ENCODE measurements at places on chromosomes 7 and 10. TPM values are rescaled to one million over a fixed set of nuclear protein-coding genes. Genes with fewer than 3 reads are reported as not detected.

The C10orf95 gene
- 0.53 TPM for polyA plus RNA-seq

The SNX8 gene
- 13.4 TPM for polyA plus RNA-seq

The CADPS2 gene
- 7.0 TPM for polyA plus RNA-seq

The MPP7 gene
- polyA plus RNA-seq: 6.7 TPM

The LOXL4 gene
- 1.2 TPM for polyA plus RNA-seq

The CYP2C8 gene
- polyA plus RNA-seq: 1.4 TPM

The TBX20 gene
- not detected for polyA plus RNA-seq

The STAMBPL1 gene
- 7.4 TPM for polyA plus RNA-seq

The AKR1C2 gene
- 40.0 TPM for polyA plus RNA-seq

The TMEM236 gene
- polyA plus RNA-seq: 0.08 TPM
